Left lung (tissue), 14 donors: ENCODE measurements at places on chromosomes 2 and 18.

DNA sequence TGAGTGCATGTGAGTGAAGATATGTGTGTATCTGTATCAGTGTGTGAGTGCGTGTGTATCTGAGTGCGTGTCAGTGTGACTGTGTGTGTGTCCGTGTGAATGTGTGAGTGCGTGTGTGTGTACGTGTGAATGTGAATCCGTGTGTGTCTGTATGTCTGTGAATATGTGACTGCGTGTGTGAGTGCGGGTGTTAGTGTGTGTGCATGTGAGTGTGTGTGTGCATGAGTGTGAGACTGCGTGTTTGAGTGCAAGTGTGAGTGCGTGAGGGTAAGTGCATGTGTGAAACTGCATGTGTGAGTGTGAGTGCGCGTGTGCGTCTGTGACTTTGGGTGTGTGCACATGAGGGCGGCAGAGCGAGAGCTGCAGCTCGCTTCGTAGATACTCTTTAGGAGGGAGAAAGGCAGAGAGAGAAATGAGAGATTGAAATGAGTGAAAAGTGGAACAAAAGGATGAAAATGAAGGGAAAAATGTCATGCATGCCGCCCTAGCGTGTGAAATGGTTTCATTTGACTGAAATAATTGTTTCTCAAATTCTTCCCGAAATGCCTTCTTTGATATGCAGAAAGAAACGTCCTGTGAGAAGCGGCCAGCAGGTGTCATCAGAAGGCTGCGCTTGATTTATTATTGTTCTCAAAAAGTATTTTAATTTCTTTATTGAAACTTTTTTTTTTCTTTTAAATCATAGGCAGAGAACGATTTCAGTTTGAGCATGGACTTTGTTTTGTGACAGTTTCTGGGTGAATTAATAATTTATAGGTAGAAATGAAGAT is 25.6 kb downstream of the ZNF407 start:
- DNase-seq: no peak

GRCh38 chr18:54203914-54204313 is 20.6 kb downstream of the MBD2 start:
- no peak for DNase-seq

DNA sequence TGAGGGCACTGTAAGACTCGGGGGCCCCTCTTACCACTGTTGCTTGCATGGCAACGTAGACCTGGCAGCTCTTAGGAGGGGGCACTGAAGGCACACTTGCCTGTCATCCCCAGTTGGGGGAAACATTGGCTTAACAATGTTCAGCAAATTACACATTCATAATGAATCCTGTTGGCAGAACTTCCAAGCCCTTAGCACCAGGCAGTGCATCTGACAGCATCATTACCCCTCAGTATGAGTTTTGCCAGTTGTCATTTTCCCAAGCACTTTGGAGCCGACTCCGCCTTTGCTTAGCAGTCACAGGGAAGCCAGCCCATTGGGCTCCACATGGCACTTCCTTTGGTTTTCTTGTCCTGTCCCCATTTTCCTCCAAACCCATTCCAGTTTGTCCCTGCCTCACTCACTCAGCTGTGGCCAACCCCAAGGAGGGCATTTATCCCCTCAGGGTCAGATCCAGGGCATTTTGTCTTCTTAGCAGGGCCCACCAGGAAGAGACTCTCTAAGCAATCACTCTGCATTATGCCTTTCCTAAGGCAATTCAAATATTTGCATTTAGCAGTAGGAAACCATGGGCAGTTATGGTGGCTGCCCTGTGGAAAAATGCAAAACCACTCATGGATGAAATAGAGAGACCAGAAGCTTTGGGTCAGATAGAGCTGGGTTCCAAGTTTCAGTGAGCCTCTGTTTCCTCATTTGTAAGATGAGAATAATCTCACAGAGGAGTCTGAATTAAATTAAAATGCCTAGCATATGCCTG is 73.9 kb downstream of the VSNL1 start:
- DNase-seq: no peak

GRCh38 chr2:185531721-185532120 is 206.9 kb upstream of the FSIP2 start:
- DNase-seq: no peak
